ENCODE measurements at places on chromosomes 2 and 18. TPM values are rescaled to one million over a fixed set of nuclear protein-coding genes. Genes with fewer than 3 reads are reported as not detected.

DNA sequence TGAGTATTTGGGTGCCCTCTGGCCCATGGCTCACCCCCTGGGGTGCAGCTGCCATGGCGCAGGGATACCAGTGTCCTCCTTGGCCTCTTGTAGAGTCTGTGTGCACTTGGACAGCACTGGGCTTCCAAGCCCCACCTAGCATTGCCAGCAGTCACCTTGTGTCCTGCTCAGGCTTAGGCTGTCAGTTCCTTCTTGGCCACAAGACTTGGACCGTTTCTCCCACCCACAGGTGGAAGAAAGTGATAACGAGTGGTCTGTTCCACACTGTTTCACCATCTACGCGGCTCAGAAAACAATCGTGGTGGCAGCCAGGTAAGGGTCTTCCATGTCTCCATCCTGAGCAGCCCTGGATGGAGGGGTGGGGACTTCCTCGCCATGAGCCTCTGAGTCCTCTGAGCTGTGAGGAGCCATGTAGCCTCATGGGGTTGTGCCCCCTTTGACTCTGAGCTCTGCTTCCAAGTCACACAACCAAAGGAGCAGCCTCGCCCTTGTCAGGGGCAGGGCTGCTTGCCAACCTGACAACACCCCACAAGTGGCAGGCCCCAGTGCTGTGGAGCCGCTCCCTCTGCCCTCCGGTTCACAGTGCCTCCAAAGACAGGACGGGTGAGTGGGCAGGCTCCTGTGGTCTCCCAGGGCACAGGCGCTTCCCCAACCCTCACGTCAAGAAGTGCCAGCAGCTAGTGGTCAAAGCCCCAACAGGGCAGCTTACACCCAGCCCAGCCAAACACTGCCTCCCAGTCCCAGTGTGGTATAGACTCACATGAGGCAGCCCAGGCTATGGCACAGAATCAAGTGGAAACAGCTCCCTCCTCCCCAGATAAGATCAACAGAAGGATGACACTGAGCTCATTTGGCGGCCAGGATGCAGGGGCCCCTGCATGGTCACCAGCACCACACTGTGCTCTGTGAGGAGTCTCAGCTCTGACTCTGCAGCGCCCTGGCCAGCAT, 18.4 kb downstream of the STK25 start:
- no peak overlapping the region for H3K27ac ChIP-seq
- no peak for DNase-seq
- peaks cover 2% of the 10 kb centered on the region for H3K36me3 ChIP-seq
- no peaks in the 10 kb centered on the region for H3K27me3 ChIP-seq

- H3K36me3 ChIP-seq, result peaks cover 8% of the 10 kb centered on the region
- H3K27ac ChIP-seq, result peak overlapping the region; percentile 89
- no peak for DNase-seq
- peaks cover 49% of the 10 kb centered on the region for H3K4me1 ChIP-seq
Measured at GRCh38 chr2:102226612-102227391, 40.0 kb downstream of the IL1RL2 start.

- H3K27me3 ChIP-seq, result no peaks in the 10 kb centered on the region
- H3K36me3 ChIP-seq, result no peaks in the 10 kb centered on the region
- H3K4me3 ChIP-seq, result no peak overlapping the region
- H3K27ac ChIP-seq, result no peak overlapping the region
- no peaks in the 10 kb centered on the region for H3K4me1 ChIP-seq
Measured at GRCh38 chr2:49225126-49225525, 70.8 kb upstream of the FSHR start.

GRCh38 chr18:10919851-10920250, 229.5 kb downstream of the PIEZO2 start:
- no peaks in the 10 kb centered on the region for H3K27me3 ChIP-seq
- no peak overlapping the region for H3K27ac ChIP-seq
- DNase-seq, result no peak
- no peaks in the 10 kb centered on the region for H3K4me1 ChIP-seq
- no peaks in the 10 kb centered on the region for H3K36me3 ChIP-seq
- H3K4me3 ChIP-seq, result no peak overlapping the region

Gene LINC00305
- not detected for total RNA-seq

Gene SULT1C4
- not detected for total RNA-seq

Gene AMER3
- total RNA-seq, result not detected

Data from activated CD4-positive, alpha-beta T cell treated with anti-CD3 and anti-CD28 coated beads, Interleukin-2, amount 10 ng/mL, durations not matched to agents 7 days and 5 days (primary cell).